ENCODE measurements at places on chromosomes 6 and 20.

DNA sequence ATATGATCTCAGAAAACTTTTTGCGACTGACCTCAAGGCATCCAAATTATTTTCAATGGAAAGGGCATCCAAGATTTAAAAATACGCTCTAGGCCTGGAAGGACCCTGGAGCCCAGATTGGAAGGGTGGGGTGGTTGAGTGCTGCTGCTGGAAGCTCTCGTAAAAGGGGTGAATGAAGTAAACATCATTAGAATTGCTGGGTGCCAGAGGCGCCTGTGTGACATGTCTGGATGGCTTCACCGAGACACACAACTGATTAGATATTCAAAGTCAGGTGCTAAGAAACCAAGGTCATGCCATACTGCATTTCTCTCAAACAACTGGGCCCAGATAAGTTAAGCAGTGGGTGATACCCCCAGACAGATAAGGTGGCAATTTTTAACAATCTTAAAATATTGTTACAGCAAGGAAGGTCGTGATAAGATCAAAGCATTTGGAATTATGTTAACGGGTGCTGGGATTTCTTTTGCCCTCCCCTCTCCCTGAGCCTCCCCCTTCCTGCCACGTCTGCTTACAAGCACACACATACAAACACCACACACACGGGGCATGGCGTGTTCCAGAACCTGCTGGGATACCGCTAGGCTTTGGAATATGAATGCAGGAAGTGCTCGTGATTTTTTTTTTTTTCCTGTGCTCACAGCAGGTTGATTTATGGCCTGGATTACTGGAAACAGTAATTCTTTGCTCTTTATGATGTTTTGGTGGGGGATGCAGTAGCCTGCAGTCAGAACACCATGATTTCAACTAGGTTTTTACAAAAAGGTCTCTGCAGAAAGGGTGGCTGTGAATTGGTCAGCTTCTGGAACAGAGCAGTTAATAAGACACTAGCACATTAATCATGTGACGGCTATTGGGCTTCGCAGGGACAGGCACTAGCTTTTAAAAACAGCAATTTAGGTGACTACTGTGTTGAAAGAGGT lies 551.2 kb downstream of the QKI start:
- no peak for DNase-seq

DNA sequence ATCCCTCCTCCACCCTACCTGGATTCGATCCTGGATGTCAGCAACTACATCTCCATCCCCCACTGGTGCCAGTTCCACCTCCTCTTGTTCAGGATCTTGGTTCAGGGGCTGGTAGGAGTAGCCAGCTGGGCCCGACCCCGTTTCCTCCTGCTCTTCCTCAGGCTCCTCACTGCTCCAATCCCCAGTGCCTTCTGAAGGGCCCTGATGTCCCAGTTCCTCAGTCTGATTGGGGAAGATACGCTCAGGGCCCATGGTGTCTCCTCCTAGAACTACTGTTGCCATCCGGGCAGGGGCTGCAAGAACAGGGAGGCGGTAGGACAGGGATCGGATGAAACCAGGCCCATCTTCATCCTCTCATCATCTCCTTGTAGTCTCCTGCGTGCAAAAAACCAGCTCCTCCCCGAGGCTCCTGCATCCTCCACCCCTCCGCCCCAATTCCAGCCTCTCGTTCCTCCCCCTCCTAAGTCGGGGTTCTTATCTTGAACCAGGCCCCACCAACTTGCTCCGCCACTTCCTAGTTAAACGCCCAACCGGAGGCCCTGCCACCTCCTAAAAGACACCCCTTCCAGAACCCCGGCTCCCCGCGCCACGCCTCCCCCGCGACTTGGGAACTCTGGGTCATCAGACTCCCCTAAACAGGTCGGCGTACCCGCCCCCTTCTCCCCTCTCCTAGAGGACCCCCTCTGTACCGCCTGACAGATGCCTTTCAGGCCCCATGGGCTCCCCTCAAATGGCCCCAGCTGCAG lies 476 bp downstream of the MEA1 start:
- peak; percentile 12 for DNase-seq

DNA sequence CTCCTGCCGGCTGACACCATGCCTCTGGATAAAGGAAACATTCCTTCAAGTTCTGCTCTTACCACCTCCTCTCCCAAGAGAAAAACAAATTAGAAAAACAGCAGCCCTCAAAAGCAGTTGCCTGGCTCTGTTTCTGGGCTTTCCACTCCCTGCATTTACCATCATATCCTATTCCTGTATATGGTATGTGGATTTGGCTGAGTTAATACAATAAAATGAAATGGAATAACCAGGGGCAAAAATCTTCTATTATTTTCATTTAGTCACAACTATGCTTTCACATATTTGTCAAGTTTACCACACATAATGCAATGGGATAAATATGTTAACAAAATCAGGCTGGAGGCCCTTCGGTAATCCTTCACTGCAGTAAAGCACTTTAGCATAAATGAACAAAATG lies 34.3 kb downstream of the COL12A1 start:
- DNase-seq = no peak

DNA sequence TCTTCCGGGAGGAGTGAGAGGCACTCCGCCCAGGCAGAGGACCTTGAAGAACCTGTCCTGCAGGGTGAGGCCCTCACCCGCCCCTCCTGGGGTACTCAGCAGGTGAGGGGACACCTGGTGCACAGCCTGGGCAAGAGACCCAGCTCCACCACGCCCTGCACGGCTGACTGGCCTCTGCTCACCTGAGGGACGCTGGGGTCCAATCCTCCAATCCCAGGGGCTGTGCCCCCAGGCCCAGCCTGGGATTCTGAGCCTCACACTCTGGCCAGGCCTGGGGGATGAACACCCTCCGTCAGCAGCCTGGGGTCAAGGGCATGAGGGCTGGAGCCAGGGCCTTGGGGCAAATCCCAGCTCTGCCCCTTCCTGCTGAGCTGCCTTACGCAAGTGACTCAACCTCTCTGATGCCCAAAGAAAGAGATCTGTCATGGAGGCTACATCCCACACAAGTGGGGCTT lies 149.9 kb upstream of the PTPN1 start:
- no peak for DNase-seq

DNA sequence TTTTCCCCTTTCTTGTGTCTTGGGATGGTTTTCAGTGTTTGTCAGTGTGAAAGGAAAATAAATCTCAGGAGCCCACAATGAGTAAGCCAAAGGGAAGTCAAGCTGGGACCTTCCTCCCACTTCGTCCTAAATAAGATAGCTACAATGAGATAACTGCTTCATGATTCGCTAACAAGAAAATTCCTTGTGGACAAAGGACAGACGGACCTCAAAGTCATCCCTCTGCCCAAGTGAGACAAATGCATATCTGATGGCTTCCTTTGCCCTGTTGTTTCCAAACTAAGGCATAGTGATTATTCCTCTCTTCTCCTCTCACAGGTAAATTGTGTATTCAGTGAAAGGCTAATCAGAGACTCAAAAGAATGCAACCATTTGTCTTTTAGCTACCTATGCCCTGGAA lies 26.1 kb upstream of the ADTRP start:
- DNase-seq = no peak

- no peak for DNase-seq
These were observed 10.7 kb downstream of the SPATA2 start for GRCh38 chr20:49904440-49905214.

- DNase-seq = no peak
These were observed 167.9 kb downstream of the NRN1 start for GRCh38 chr6:5838656-5839396.

- DNase-seq = peak; percentile 21
These were observed 44.1 kb downstream of the STK4 start for GRCh38 chr20:45010399-45010828.

DNA sequence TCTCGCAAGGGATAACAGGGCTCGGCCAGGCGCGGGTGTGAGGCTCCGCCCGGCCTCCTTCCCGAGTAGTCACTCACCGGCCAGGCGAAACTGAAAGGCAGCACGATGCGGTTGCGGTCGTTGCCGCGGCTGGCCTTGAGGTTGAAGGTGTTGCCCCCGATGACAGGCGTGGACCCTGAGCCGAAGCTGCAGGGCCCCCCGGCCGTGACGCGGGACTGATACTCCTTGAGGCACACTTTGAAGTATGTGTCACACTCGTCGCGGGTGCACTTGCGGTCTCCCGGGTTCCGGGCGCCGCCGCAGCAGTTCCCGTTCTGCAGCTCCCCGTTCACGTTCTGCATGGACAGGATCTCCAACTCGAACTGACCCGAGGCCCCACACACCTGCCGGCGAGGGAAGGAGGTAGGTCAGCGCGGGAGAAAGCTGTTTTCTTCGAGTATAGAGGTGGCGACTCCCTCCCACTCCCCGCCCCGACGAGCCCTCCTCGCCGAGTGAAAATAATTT lies 1.1 kb downstream of the JAG1 start:
- DNase-seq = no peak

DNA sequence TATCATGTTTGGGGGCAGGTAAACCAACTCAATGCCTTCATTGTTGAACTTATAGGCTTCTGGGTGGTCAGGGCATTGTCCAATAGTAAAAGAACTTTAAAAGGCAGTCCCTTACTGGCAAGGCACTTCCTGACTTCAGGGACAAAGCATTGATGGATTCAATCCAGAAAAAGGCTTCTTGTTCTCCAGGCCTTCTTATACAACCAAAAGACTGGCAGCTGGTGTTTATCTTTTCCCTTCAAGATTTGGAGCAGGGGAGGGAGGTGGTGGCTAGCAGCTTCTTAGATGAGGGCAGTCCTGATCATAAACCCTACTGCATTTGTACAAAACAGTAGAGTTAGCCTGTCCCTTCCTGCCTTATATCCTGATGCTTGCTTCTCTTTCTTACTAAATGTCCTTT lies 57.5 kb downstream of the NCOA3 start:
- DNase-seq = peak; percentile 69
